Stimulated activated CD4-positive, alpha-beta T cell treated with anti-CD3 and anti-CD28 coated beads, Interleukin-1b, Interleukin-23, amount 100 ng/mL, for 1 hour (primary cell): ENCODE measurements at places on chromosomes 7 and 10.

DNA sequence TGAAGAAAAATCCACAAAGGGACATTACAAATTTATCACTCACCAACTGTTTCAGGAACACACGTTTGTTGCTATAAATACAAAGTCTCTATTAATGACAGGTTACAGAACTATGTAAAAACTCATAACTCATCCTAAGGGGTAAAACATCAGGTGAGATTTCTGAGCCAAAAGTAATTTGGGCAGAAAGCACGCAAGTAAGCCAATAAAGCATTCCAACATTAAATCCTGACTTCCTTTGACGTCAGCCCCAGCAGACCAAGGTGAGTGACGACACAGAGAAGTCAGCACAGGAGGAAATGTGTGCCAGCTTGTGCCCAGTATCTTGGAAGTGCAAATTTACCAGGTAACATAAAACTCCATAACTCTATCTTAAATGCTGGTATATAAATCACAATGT is 45.7 kb downstream of the IMMP2L start:
- no peak for DNase-seq

GRCh38 chr10:125881192-125881591 is at the start of gene DHX32:
TSS of gene DHX32 (minus strand) at chr10:125881292. CDS start at chr10:125880824, 468 bp downstream.
- no peak for DNase-seq

- DNase-seq, result no peak
Measured at GRCh38 chr7:27151341-27151930, 947 bp downstream of the HOXA3 start.

GRCh38 chr10:113087165-113088029 is 137.3 kb downstream of the TCF7L2 start:
- DNase-seq, result no peak

GRCh38 chr10:78952686-78953085 is 116.1 kb upstream of the ZMIZ1 start:
- DNase-seq, result no peak

- no peak for DNase-seq
Measured at GRCh38 chr10:116132780-116133399, 140.1 kb downstream of the GFRA1 start.

- DNase-seq, result no peak
Measured at GRCh38 chr7:25951414-25952260, 200.4 kb upstream of the NFE2L3 start.

- DNase-seq, result no peak
Measured at GRCh38 chr7:157002819-157003421, 7.5 kb downstream of the MNX1 start.

DNA sequence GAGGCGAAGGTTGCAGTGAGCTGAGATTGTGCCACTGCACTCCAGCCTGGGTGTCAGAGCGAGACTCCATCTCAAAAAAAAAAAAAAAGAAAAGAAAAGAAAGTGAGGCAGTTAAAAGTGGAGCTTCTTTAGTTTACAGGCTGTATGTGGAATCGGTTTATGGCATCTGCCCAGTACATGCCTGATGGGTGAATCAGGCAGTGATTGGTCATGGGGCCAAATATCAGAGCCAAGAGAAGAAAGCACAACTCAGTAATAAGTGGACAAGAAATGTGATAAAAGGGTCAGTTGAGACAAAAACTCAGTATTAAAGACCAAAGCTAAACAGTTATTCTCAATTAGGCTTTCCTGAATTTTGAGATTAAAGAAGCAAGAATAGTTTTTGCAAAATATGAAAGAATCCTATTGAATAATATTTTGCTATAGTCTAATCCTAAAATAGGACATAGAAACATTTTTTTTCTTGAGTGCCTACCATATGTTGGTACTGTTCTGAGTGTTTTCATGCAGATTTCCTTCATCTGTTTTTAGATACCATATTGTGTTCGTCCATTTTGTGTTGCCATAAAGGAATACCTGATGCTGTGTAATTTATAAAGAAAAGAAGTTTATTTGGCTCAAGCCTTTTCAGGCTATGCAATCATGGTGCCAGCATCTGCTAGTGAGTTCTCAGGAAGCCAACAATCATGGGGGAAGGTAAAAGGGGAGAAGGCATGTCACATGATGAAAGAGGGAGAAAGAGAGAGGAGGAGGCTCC is 14.4 kb downstream of the CDC14C start:
- DNase-seq, result no peak

DNA sequence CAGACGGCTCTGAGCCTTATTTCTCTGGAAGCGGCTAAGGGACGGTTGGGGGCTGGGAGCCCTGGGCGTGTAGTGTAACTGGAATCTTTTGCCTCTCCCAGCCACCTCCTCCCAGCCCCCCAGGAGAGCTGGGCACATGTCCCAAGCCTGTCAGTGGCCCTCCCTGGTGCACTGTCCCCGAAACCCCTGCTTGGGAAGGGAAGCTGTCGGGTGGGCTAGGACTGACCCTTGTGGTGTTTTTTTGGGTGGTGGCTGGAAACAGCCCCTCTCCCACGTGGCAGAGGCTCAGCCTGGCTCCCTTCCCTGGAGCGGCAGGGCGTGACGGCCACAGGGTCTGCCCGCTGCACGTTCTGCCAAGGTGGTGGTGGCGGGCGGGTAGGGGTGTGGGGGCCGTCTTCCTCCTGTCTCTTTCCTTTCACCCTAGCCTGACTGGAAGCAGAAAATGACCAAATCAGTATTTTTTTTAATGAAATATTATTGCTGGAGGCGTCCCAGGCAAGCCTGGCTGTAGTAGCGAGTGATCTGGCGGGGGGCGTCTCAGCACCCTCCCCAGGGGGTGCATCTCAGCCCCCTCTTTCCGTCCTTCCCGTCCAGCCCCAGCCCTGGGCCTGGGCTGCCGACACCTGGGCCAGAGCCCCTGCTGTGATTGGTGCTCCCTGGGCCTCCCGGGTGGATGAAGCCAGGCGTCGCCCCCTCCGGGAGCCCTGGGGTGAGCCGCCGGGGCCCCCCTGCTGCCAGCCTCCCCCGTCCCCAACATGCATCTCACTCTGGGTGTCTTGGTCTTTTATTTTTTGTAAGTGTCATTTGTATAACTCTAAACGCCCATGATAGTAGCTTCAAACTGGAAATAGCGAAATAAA is 175.5 kb downstream of the RNF216 start:
- no peak for DNase-seq

DNA sequence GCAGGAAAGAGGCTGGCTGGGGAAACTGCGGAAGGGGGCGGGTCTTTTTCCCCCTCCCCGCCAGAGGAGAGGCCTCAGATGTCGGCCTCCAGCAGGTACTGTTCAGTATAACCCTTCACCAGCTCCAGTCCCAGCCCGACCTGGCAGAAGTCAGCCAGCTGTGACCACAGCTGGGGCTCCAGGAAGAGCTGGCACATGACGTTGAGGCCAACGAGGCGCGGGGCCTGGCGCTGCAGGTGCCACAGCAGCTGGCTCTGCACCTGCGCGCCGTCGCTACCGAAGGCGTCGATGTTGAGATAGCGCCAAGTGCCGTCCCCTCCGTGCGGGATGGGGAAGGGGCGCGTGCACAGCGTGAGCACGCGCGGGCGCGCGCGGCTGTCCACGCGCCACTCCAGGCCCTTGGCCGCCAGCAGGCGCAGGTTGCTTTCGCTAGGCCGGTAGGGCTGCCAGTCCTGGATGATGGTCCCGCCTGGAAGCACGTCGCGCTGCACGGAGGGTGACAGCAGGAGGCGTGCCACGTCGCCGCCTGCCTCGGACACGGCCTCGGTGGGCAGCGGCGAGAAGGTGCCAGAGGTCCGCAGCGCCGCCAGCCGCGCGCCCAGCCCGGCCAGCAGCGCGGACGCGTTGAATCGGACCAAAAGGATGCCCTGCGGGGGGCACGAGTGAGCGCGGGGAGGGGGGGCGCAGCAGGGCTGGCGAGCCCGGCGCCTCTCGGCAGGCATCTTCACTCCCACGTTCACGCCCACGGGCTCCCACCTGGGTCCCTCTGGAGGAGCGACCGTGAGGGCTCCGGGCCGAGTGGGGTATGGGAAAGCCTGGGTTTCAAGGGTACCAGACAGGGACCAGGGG is 6.9 kb upstream of the VGF start:
- DNase-seq, result no peak

DNA sequence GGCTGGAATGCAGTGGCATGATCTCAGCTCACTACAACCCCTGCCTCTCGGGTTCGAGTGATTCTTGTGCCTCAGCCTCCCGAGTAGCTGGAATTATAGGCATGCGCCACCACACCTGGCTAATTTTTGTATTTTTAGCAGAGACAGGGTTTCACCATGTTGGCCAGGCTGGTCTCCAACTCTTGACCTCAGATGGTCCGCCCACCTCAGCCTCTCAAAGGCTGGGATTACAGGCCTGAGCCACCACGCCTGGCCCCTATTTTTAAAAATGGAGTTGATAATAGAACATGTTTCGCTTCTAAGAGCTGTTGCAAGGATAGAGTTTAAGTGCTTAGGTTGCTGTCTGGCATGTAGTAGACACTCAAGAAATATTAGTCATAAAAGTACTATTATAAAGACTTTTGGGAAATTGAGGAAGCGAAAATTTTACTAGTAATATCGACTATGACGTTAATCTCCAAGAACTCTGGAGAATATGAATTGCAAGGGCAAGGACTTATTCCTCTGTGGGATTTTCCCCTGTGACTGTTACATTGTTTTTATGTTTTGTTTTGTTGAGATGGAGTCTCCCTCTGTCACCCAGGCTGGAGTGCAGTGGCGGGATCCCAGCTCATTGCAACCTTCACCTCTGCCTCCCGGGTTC is 7.9 kb downstream of the GTF2I start:
- no peak for DNase-seq

- DNase-seq, result no peak
Measured at GRCh38 chr7:149713061-149713730, 60.2 kb downstream of the ZNF467 start.

DNA sequence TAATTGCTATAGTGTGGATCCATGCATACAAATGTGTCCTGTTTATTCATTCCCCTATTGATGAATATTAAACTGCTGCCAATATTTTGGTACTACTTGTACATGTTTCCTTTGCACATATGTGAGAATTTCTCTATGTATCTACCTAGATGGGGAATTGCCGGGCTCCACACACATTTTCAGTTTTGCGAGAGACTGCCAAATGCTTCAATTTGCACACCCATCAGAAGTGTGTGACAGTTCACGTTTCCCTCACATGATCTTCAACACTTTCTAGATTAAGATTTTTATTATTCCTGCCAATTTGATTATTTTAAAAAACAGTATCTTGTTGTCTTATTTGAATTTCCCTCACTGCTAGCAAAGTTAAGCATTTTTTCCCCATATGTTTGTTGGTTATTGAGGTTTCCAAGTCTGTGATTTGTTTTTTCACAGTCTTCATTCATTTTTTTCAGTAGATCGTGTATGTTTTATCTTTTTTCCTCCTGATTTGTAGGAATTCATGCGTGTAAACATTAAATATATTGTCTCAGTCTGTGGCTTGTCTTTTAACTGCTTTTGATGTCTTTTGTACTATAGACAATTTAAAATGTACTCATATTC is 2.4 kb upstream of the KLF14 start:
- DNase-seq, result no peak

- no peak for DNase-seq
Measured at GRCh38 chr7:122719010-122719578, 16.4 kb upstream of the RNF148 start.

DNA sequence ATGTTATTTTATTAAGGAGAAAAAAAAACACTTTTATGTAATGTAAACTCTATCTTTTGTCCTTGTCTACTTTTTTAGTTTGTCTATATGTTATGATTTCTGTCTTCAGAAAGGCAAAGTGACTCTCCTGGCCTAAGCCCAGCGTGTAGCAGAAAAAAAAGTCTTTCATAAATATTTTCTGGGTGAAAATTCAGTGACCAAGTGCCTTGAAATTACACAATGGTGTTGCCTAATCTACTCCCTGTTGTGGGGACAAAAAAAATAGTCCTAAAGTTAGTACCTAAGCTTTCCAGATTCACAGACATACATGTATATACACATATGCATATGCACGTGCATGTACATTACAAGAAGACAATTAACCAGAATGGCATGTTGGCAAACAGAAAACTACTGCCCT is 1257.8 kb upstream of the SORCS1 start:
- no peak for DNase-seq

- no peak for DNase-seq
Measured at GRCh38 chr10:70898687-70899086, 10.3 kb upstream of the PCBD1 start.

DNA sequence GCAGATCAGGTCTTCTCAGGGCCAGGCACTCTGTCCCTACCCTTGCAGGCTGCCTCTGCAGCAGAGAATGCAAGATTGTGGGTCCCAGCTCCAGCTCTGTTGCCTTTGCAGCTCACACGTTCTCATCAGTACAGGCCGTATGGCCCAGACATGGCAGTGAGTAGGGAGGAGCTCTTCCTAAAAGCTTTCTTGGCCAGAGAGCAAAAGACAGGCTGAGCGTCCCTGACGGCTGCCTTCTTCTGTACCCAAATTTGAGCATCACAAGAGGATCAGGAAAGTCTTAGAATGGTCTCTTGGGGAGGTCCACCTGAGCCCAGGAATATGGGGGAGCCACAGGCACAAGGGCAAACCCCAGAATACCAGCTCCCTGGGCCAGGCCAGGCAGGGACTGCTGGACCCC is 266.3 kb upstream of the ZMIZ1 start:
- no peak for DNase-seq

GRCh38 chr7:131497454-131497853 is 59.0 kb downstream of the PODXL start:
- DNase-seq, result no peak

DNA sequence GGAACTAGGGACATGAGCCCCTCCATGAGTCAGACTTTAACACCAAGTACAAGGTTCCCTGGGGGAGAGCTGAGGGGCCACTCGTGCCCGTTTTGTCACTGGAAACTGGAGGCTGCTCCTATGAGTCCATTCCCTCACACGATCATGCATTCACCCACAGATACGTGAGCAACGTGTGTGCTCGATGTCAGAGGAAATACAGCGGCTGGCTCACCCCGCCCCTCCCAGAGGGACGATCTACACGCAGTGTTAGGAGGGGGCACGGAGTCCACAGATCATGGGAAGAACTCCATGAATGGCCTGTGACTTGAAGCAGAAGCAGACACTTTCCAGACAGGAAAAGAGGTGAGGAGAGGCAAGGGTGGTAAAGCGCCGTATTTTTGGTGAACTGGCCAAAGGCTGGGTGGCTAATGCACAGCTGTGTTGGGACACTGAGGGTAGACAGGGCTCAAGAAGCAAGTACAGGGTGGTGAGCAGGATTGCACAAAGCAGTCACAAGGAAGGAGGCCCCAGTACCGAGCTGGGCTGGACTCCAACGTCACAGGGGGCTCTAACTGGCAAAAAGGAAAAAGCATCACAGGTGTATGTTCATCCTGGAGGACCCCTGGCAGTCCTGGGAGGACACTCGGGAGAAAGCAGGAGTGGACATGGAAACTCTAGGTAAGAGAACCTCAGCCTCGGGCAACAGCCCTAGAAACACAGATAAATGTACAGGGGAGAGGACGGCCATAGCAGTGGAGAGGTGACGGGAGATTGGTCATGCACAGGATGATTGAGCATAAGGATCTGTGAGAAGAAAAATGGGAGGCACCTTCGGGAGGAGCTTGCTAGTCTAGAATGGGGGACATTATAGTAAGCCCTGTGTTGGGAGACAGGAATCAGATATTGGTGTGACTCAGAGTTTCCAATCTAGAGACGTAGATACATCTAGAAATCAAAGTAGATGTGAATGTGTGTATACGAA is 41.2 kb downstream of the TNS3 start:
- no peak for DNase-seq

- DNase-seq, result no peak
Measured at GRCh38 chr10:132809232-132810140, 23.5 kb upstream of the NKX6-2 start.

- no peak for DNase-seq
Measured at GRCh38 chr10:113135025-113135424, 185.0 kb downstream of the TCF7L2 start.
